ENCODE measurements at places on chromosomes 11 and 22. TPM values are rescaled to one million over a fixed set of nuclear protein-coding genes. Genes with fewer than 3 reads are reported as not detected.

GRCh38 chr11:69157156-69157821 lies 1.6 kb downstream of the SMIM38 start:
- peak; percentile 41 for DNase-seq

The POLD3 gene
- total RNA-seq, result 9.0 TPM

DNA sequence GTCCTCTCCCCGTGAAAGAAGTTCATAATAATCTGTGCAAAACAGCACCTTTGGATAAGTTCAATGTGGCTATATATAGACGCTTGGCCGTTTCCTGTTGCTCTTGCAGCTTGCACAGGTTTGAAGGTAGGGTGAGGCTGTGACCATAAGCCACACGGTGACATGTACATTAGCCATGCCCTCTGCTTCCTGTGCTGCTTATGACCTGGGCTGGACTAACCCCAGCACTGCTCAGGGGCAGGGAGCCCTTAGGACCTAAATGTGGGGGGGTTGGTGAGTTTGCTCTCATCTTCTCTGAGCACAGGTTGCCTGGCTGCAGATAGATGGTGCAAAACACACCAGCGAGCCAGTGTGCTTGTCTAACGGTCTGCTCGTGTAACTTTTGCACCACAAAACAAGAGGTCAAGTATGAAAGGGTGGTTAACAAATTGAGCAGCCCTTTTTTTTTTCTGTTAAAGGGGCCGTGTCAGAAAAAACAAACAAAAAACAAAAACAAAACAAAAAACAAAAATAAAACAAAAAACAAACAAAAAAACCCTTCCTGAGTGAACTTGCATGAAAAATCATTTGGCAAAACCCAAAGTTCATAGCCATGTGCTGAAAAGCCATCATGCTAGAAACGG lies 37.3 kb downstream of the FLI1 start:
- no peak for DNase-seq

The RAG1 gene
- total RNA-seq, result 0.32 TPM

DNA sequence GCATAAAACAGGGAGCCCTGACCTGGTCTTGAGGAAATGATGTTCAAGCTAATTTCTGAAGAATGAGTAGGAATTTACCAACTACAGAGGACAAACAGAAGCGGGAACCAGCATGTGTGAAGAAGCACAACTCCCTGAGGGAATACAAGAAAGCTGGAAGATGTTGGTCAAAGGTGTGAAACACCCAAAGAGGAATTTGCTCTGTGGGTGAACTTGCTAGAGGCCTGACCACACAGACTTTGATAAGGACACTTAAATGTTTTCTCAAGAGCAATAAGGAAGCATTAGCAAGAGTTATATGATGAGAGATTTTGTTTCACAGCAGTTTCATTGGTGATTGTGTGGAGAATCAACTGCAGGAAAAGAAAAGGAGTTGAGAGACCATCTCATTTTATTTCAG lies 17.6 kb downstream of the SLC5A12 start:
- DNase-seq, result no peak

DNA sequence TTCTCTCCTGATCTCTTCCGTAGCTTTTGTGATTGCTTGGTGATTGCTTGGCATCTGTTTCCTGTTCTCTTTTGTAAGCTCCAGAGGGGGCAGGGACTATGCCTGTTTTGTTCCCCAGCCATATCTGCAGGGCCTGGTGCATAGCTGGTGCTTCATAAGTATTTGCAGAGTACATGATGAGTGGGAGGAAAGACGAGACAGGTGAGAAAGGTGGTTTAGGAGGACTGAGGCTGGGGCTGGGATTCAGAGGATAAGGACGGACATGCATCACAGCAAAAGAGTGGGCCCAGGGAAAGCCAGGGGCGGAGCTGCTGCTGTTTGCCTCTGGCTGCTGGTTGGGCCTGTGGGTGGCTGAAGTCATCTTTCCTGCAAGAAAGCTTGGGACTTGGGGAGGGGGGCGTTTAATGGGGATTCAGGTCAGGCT lies 62.4 kb downstream of the DSCAML1 start:
- no peak for DNase-seq

DNA sequence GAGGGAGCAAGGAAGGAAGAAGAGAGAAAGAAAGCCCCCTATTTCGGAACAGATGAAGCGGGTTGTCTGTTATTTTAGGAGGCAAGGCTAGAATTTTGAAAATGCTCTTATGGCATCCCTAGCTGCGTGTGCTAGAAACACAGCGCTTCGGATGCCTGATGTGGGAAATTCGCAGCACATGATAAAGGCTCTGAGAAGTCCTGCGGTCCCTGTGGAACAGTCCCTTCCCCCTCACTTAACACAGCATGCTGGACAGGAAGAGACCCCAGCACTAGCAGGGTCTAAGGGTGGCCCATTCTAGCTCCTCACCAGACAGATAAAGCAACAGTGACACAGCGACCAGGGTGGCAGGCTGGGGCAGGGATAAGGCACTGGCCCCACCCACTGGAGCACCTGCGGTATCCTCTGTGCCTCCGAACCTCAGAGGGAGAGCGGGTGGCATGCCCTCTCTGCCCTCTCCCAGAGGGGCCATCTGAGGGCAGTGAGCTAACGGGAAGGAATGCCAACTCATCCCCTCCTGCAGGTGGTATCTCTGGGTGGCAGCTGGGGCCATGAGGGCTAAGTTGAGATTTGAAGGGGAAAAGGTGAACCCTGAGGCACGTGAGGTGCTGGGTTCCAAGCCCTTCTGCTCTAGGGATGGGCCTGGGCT lies 75.7 kb downstream of the SCUBE1 start:
- DNase-seq, result no peak

DNA sequence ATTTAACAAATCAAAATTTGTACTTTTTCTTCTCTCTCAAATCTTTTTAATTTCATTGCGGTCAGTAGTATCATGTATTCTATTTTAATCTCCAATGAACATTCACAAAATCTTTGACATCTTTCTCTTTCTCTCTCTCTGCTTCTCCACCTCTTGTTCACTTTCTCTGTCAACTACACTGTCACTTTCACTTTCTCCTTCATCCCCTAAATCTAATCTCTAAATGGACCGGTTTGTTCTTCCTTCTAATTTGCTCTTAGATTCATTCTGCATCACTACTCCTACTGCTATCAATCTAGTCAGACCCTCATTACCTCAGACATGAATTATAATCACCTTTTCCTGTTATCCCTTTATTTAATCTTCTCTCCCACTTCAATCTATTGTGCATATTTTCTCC lies 18.6 kb downstream of the CCDC73 start:
- DNase-seq, result no peak

DNA sequence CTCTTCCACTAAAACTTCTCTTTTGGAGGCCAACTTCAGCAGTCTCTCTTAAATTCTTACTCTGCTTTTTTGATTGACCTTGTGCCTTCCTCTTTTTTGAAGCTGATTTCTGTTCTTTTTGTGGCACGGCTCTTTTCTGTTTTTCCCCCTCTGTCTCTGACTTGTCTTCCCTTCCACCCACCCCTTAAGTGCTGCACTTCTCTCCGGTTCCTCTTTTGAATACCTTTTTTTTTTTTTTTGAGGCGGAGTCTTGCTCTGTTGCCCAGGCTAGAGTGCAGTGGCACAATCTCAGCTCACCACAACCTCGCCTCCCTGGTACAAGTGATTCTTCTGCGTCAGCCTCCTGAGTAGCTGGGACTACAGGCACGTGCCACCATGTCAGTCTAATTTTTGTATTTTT lies 211.9 kb downstream of the BLID start:
- no peak for DNase-seq

GRCh38 chr22:19343470-19343869 lies 52.0 kb upstream of the CLTCL1 start:
- DNase-seq, result no peak

- peak; percentile 68 for DNase-seq
Observed at GRCh38 chr22:50058906-50059880, 1.1 kb upstream of the TTLL8 start.

- DNase-seq, result peak; percentile 32
Observed at GRCh38 chr11:78244080-78244479, 55.4 kb downstream of the USP35 start.

The TAF10 gene
- total RNA-seq, result 28.0 TPM

The PAX6 gene
- not detected for total RNA-seq

DNA sequence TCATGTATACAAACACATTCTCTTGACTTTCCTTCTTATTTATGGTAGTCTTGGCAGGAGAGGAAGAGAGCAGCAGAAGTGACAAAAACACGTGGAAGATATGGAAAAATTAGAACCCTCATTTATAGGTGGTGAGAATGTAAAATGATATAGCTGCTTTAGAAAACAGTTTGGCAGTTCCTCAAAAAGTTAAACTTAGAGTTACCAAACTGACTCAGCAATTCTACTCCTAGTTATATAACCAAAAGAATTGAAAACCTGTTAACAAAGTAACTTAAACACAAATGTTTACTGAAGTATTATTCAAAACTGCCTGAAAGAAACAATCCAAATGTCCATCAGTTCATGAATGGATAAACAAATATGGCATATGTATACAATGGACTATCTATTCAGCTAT lies 16.8 kb downstream of the NUCB2 start:
- DNase-seq, result no peak

The OR52N4 gene
- total RNA-seq, result not detected

DNA sequence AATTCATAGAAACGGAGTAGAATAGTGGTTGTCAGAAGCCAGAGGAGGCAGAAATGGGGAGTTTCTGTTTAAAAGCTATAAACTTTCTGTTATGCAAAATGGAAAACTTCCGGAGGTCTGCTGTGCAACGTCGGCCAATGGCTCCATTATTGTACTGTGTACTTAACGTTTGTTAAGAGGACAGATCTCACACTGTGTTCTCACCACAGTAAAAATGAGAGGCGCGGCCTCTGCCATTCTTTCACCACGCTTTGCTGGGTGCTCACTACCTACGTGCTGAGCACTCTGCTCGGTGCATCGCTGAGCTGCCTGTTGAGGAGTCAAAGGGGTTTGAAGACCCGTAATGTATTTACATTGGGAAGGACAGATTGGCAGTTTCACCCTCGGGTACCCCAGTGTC lies 218.8 kb upstream of the B3GAT1 start:
- DNase-seq, result no peak

The CARD10 gene
- 3.0 TPM for total RNA-seq

DNA sequence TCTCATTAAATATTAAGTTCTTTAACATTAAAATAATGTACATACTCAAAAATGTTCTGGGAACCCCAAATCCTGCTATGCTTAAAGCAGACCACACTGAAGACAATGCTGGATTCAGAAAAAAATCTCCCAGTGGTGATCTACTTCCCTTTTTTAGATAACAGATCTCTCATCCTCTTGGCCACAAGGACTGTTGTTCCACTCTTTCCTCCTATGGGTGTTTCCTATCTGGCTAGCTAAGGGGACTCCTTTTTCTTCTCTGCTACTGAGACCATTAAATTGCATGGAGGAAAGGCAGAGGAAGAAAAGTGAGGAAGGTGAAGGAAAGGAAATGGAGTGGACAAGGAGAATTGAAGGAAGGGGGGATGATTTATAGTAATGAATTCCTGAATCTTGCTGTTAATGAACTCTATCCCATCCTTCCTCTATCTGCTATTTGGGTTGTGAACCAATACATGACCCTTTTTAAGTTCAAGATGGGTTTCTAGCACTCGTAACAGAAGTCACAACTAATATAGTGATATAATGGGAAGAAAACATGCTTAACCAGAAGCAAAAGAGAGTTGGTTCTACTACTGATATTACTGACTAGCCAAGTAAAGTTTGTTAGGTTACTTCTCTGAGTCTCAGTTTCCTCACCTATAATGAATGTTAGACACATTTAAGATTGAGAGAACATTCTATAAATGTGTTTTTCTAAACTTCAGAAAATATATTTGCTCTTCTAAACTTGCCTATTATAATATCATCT lies 53.2 kb downstream of the PIK3C2A start:
- no peak for DNase-seq

The OR8G5 gene
- total RNA-seq, result not detected

The ATG2A gene
- total RNA-seq, result 13.2 TPM

DNA sequence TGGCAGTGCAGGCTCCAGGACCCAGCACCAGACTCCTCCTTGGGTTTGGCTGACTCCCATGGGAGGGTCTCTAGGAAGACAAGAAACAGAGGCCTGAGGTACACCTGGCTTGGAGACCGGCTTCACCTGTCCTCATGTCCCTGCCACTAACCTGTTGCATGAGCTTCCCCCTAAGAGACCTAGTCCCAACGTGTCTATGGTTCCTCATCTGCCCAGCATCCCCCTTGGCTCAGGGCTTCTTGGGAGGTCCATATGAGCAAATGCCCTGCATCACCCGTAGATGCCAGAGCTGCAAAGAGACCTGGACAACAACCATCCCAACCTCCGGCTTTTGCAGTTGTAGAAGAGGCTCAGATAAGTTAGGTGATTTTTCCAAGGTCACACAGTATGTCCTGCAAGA lies 123.5 kb downstream of the BUD13 start:
- no peak for DNase-seq

The MMP27 gene
- total RNA-seq, result not detected

GRCh38 chr11:94876222-94876621 lies 97.1 kb downstream of the CWC15 start:
- no peak for DNase-seq

The VSIG10L2 gene
- not detected for total RNA-seq

GRCh38 chr11:64498136-64498535 lies 92.9 kb upstream of the SLC22A12 start:
- no peak for DNase-seq

DNA sequence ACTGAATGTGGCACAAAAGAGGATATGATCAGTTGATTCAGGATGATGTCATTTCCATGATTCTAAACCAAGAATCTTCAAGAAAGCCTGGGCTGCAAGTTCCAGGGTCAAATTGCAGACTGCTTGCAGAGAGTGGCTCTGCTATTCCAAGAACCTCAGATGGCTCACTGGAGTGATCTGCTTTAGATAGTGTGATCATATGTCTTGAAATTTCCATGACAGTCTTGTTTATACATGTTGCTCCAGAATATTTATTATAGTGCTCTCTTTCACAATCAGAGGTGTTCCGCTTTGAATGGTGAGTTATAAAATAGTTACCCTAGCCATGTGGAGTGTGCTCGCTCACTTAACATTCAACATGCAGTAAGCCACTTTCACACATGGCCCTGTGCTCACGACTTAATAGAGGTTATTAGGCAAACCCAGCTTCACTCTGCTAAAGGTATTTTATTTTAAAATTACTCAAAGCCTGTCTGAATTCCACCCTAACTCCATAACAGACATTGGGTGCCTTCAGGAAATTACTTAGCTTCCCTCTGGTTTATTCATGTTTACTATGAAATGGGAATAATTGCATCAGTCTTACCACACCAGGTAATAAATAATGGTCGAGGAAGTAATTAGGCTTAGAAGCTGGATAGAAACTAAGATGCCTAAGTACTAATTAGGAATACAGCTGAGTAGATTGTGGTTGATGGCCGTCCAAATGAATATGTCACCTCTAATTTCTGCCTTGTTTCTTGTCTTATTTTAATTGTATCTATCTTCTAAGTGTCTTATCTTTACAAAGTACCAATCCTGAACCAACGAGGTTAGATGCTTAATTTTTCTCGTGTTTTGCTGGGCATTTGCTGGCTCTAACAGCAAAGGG lies 187.9 kb downstream of the ETS1 start:
- peak; percentile 83 for DNase-seq

GRCh38 chr11:77871855-77872254 lies 50.9 kb downstream of the AAMDC start:
- no peak for DNase-seq

The CYP2D6 gene
- under 0.01 TPM for total RNA-seq

- no peak for DNase-seq
Observed at GRCh38 chr11:98771791-98772190, 249.0 kb upstream of the CNTN5 start.

- no peak for DNase-seq
Observed at GRCh38 chr11:73298233-73298632, 9.8 kb upstream of the ARHGEF17 start.

GRCh38 chr11:19670030-19670791 lies 42.4 kb upstream of the NAV2 start:
- peak; percentile 28 for DNase-seq

The TRIM66 gene
- 6.4 TPM for total RNA-seq

Measured in fibroblast of villous mesenchyme (primary cell).